ENCODE measurements at places on chromosomes 7 and 10.
A peak's percentile ranks its signal among the peaks of the same experiment; 100 is the strongest.

- no peak for DNase-seq
Measured at GRCh38 chr10:15197276-15197675, 28.8 kb upstream of the NMT2 start.

DNA sequence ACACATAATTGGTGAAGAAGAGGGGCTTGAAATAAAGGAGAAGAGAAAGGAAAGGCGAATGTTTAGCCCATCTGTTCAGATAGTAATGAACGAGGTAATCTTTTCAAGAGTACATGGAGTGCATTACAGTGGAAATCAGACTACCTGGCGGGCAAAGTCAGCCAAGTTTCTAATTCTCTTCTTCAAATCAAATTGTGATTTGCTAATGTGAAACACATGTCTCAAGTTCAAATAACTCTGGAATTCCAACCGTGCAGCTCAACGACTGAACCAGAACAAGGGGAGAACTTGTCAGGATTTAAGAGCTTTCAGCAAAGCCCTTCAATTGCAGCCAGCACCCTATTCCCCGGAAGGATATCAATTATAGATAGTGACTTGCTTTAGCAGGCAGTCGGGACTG lies 216.9 kb downstream of the GLI3 start:
- DNase-seq: no peak

GRCh38 chr7:2043316-2044039 lies 189.3 kb downstream of the MAD1L1 start:
- DNase-seq: no peak

DNA sequence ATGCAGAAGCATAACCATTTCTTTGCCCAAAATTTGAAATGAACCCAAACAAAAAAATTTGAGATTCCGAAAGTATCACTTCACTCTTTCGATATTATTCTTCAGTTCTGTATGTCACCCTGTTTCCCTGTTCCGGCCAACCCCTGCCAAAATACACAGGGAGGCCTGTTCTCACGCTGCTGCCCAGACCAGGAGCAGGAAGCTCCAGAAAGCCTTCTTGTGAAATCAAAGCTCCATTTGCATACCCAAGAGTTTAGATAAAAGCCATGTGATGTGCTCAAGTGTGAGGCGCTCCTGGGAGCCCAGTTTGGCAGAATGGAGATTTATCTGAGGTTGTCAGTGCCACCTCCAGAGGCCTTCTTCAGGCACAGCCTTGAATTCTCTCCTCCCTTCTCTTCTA lies 236.2 kb downstream of the FGFR2 start:
- no peak for DNase-seq

GRCh38 chr10:49556723-49557122 lies 17.8 kb upstream of the ERCC6 start:
- DNase-seq: no peak

DNA sequence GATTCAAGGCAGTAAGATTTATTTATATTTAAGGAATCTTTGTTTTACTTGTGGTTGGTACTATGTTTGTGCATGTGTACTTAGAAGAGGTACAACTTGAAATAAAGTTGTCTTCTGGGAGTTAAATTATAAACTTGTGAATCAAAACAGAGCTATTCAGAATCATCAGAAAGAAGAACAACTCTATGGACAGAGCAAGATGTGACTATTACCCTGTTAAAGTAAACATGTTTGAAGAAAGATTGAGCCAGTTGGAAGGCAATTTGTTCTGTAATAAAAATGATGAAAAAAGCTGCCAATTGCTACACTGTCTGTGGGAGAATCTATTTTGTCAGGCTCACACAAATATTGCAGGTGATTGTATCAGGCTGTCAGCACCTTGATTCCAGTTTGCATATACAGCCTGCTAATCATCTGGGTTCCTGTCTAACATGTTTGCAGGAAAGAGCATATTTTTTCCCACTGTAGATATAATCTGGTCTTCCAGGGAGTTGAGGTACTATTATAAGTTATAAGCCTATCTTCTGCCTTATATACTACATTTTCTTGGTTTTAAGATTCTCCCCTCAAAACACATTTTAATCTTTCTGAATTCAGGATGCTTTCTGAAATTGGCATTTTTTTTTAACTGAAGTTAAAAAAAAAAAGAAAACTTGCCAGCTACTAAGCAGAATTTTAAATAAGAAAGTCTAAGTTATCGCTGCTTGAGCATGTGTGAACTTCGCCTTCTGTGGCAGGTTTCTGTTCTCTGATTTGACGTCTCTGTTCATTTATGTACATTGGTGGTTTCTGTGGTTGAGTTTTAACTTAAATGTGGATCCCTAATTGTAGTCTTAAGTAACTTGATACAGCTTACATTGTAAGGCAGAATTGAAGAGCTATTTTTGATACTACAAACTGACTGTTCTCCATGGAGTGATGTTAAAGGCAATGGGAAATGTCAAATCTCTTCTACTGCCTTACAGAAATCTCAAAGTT lies 46.0 kb downstream of the ZNRF2 start:
- peak; percentile 58 for DNase-seq

DNA sequence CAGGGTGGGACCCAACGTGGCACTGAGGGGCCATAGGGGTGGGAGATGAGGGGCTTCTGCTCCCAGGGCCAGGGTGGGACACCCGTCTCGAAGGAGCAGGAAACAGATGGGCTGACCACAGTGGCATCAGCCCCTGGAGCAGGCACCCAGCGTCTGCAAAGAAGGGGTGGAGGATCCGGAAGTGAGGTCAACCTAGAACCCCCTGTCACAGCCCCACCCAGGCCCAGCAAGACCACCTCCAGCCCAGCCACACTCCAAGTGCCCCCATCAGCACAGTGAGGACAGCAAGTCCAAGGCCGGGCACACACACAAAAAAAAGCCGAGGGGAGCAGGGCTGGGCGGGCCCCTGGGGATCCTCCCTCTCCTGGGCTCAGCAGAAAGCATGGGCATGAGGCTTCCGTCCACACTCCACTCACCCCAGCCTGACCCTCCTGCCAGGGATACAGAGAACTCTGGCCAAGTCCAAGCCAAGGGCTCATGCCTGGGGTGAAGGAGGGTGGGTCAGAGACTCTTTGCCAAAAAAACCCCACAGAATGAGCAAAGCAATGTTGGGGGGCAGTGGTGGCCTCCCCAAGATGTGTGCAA lies 111.0 kb downstream of the FOXL3 start:
- no peak for DNase-seq

DNA sequence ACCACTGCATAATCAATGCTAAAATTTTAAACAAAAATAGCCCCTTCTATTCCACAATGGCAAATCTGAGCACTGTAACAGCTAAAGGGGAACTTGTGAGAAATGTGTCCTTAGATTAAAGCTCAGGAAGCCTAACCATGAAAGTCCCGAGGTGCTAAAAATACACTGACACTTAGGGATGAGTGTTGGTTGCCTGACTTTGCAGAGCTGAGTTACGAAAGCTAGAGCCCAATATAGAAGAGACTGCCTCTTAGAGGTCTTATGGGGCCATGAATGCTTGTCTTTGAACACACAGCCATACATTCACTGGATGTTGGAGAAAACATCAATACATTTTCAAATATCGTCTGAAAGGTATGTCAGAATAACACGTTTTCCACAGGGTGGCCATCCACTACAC lies 209.7 kb downstream of the LHFPL3 start:
- no peak for DNase-seq

- DNase-seq: no peak
Measured at GRCh38 chr10:55782181-55782580, 578.9 kb downstream of the ZWINT start.

- DNase-seq: no peak
Measured at GRCh38 chr10:106547047-106547635, 617.4 kb downstream of the SORCS1 start.

DNA sequence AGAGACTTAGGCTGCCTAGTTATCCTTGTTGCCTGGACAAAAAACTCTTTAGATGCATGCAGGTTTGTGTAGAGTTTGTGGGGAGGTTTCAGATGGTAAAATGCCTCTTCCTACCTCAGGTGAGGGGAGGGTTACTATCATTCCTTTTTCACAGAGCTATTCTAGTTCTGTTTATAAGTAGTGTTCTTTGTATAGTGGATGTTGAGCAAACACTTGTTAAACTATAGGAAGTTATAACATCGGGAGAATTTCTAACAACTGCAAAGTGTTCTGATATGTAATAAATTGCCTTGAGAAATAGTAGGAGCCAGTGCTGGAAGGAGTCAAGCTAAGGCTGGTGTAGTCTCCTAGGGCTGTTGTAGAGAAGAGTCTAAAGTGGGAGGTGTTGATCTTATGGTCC lies 6.7 kb upstream of the FAS start:
- DNase-seq: no peak

DNA sequence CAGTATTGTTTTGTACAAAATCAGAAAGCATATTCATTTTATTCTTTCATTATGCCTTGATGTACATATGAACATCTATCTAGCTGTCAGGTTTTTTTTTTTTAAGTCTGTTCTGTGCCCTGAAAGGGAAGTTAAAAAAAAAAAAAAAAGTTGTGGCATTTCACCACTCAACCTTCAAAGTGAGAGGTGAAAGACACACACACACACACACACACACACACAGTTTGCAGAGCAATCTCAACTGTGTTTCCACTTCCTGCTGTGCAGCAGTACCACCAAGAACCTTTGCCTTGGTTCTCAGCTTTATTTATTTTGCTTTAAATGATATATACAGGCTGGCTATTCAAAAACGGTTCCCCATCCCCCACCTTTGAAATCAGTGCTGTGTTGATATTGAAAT lies 955.6 kb downstream of the GATA3 start:
- no peak for DNase-seq

Measured in NB4 (cell line).